ENCODE measurements at places on chromosomes 6 and 20.

DNA sequence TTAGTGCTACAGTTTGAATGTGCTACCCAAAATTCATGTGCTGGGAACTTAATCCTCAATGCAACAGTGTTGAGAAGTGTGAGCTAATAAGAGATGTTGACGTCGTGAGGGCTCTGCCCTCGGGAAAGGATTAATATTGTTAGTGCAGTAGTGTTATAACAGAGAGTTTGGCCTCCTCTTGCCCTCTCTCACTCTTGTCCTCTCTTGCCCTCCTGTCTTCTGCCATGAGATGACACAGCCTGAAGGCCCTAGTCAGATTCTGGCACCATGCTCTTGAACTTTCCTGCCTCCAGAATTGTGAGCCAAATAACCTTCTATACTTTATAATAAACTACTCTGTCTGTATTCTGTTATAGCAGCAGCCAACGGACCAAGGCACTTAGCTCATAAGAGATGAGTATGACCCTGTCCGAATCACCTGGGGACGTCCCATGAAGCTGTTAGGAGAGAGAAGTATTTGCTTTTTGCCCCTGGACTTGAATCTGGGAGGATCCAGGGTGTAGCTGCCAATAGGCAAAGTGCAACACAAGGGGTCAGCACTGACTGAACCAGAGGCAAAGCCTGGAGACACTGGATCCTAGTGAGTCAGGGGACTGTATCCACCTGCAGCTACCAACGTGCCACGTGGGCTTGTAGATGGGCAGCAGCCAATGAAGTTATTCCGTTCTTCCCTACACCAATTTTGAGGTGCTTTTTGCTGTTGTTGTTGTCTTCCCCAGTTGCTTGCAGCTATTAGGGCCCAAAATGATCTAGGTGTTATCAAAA lies 233.7 kb downstream of the THBS2 start:
- DNase-seq: no peak

GRCh38 chr6:37004044-37004980 lies 1.1 kb upstream of the FGD2 start:
- no peak for DNase-seq

- DNase-seq: no peak
Measured at GRCh38 chr20:34085544-34086040, 26.5 kb downstream of the EIF2S2 start.

DNA sequence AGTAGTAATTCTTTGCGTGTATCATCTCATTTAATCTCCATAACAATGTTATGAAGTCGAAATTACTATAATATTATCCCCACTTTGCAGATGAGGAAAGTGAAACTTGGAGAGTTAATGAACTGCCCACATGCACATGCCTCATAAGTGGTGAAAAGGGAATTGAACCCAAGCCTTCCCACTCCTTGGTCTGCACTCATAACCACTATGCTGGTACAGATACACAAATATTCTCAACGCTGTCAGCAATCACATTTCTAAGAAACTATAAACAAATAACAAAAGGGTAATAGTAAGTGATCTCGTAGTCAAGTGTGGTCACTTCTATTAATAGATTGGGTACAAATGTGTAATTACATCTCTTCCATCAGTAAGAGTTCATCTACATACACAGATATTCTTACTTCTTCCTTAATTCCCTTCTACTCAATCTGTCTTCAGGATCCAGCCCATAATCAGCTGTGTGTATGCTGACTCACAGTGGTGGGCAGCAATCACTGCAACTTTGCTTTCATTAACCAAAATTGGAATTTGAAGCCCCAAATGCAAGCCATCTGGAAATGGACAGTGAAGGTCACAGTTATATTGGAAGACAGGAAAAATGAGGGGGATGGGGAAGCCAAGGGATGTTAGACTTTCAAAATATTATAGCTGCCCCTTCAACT lies 6.6 kb downstream of the PRSS35 start:
- DNase-seq: no peak

DNA sequence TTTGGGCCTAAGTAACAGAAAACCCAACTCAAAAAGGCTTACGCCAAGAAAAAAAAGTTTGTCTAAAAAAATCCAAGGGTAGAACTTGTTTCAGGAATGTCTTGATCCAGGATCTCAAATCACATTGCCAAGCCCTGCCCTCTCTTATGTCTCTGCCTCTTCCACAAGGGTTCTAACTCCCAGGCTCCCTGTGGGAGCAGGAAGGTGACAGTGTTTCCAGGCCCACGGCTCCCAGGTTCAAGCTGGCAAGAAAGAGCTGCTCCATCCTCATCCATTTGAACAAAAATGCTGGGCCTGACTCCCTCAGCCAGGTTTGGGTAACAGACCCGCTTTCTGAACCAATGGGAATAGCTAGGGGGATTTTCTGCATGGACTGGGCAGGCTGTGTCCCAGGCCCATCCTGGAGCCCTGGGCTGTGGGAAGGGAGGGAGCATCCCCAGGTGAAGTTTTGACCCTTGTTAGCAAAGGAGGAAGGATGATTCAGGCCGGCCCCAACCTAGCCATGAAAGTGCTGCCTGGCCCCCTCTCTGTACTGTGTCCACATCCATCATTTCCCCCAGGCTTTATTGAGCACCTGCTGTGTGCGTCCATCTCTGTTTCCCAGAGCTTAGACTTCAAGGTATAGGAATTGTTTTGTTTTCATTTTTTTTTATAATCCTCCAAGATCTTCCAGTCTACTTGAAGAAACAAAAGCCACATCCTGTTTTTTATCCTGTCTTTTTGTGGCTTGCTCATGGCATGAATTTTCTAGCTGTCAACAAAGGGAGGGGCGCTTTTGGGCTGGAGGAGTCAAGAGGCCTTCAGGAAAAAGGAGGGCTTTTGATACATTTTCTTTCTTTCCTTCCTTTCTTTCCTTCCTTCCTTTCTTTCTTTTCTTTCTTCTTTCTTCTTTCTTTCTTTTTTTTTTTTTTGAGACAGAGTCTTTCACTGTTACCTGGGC lies 159.8 kb downstream of the TFAP2C start:
- DNase-seq: no peak

DNA sequence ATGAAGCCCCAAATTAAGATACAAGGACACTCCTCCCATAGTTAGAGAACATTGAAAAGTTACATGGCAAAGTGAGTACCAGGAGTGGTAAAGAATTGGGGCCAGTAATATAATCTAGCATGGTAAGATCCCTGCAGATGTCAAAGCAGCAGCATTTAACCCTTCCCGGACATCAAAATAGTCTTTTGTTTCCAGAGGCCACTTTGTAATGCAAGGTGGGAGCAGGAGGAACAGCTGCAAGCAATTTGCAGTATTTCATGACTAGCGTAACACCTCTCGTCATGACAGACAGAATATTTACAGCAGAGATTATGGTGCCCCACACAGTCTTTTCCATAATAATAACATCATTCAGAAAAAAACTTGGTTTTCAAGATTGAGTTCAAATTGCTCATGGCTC lies 123.2 kb upstream of the VGLL2 start:
- no peak for DNase-seq

GRCh38 chr20:1430004-1430451 lies 36.6 kb downstream of the NSFL1C start:
- no peak for DNase-seq

- no peak for DNase-seq
Measured at GRCh38 chr6:164414695-164415094, 894.7 kb downstream of the C6orf118 start.

- no peak for DNase-seq
Measured at GRCh38 chr20:41854765-41855164, 236.6 kb upstream of the CHD6 start.

- DNase-seq: no peak
Measured at GRCh38 chr20:13464702-13465101, 174.0 kb downstream of the TASP1 start.

DNA sequence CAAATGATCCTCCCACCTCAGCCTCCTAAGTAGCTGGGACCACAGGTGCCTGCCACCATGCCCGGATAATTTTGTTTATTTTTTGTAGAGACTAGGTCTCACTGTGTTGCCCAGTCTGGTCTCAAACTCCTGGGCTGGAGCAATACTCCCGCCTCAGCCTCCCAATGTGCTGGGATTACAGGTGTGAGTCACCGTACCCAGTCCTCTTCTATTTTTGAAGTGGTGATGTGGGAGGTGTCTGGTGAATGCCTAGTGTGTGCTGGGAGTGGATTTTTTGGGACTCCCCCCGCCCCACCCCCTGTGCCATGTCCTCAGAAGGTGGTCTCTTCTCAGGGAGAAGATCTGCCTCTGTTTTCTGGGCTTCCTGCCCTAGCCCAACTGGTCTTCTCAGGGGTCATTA lies 47.9 kb upstream of the CLDN20 start:
- DNase-seq: no peak

GRCh38 chr6:52059821-52060220 lies 27.6 kb downstream of the PKHD1 start:
- DNase-seq: no peak

DNA sequence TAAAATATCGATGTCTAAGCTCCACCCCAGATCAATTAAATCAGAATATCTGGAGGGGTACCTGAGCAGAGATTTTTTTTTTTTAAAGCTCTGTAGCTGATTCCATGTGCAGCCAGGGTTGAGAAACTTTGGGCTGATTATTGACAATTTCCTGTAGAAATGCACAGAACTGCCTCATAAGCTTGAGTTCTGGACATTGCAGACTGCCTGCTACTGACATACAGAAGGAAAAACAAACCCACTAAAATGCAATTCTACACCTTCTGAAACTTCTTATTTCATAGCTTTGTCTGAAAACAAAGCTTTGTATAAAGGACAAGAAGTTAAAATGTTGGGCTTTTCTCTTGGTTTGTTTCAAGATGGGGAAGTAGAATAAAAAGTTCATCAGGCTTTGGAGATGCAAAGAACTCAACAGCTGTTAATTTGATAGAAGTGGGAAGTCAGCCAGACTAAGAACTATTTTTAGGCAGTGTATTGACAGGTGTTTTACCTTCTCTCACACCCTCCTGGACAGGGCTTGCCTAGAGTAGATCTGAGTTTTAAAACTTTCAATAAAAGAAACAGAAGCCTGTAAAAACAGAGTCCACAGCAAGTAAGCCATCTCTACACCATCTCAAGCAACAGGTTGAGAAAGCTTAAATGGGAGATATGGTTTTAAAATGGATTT lies 147.7 kb downstream of the KCNQ5 start:
- no peak for DNase-seq

DNA sequence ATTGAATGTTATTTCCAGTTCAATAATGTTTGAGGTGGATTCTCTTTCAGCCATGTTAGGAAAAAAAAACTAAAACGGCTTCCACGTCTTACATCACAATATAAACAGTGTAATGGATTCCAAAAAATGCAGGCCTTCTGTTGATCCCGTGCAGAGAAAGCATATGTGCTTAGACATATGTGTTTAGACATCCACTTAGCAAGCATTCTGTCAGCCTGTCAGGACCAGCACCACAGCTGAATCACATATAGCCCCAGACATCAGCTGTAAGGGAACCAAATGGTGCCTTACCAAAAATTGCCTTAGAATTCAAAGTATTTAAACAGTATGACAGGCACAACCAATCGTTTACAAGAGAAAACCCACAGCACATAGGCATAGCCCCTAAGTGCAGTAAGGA lies 304.9 kb downstream of the EYA4 start:
- DNase-seq: no peak

- no peak for DNase-seq
Measured at GRCh38 chr20:15030826-15031225, 693.4 kb upstream of the FLRT3 start.

GRCh38 chr6:159616456-159616855 lies 76.6 kb downstream of the SOD2 start:
- no peak for DNase-seq

GRCh38 chr20:7984192-7984591 lies 35.4 kb downstream of the TMX4 start:
- no peak for DNase-seq

- DNase-seq: no peak
Measured at GRCh38 chr6:56065408-56065807, 182.0 kb downstream of the COL21A1 start.

DNA sequence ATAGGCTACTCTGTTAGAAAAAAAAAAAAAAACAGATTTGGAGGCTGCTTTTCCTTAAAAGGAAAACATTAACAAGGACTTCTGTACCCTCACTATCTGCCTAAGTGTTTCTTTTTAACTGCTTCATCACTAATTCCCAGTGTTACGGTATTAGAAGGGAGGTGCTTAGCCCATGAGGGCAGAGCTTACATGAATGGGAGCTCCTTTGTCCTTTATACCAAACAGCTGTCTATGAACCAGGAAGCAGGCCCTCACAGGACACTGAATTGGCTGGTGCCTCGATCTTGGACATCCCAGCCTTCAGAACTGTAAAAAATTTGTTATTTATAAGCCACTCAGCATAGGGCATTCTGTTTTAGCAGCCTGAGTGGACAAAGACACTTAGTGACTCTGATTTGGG lies 215.6 kb upstream of the NRSN1 start:
- no peak for DNase-seq

DNA sequence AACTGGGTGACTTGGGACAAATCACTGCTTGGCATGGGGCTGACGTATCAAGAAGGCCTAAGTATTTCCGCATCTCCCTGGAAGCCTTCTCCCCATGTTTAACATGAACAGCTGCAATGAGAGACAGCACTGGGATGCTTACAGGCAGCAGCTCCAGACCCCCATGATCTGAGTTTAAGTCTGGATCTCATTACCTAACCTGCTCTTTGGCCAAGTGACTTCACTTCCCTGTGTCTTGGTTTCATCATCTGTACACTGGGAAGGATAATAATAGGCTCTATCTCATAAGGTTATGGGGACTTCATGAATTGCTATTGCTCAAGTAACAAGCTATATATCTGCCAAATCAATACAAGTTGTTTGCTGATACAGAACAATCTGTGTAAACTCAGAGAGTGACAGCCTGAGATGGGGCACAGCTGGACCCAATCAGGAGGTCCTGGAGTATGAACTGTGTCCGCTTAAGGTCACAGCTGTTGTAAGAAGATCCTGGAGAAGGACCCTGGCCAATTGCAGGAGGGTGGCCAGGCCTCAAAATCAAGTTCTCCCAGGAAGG lies 56.0 kb downstream of the TGM2 start:
- DNase-seq: no peak

DNA sequence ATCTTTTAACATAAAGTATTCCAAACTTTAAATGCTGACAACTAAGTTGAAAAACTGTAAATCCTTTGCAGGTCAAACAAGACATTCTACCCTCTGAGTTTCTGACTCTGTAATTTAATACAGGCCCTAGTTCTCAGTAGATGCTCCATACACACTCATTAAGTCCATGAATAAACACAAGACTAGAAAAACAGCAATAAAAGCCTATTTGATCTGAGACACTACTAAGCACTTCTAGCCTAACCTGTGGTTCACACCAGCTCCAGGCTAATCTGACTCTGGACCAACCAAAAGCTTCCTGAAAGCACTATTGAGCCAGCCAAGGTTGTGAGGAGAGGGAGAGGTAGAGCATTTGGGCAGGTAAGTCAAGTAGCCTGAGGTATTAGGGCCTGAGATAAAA lies 103.9 kb downstream of the EPM2A start:
- no peak for DNase-seq

GRCh38 chr20:4835244-4836177 lies 113.8 kb downstream of the PRND start:
- DNase-seq: no peak

GRCh38 chr6:22506496-22506895 lies 62.9 kb upstream of the HDGFL1 start:
- DNase-seq: no peak

Measured in GM12891 (cell line).